ENCODE measurements at places on chromosomes 7 and 10.

GRCh38 chr7:141874787-141875186, 33.5 kb upstream of the PRSS37 start:
- DNase-seq: no peak

DNA sequence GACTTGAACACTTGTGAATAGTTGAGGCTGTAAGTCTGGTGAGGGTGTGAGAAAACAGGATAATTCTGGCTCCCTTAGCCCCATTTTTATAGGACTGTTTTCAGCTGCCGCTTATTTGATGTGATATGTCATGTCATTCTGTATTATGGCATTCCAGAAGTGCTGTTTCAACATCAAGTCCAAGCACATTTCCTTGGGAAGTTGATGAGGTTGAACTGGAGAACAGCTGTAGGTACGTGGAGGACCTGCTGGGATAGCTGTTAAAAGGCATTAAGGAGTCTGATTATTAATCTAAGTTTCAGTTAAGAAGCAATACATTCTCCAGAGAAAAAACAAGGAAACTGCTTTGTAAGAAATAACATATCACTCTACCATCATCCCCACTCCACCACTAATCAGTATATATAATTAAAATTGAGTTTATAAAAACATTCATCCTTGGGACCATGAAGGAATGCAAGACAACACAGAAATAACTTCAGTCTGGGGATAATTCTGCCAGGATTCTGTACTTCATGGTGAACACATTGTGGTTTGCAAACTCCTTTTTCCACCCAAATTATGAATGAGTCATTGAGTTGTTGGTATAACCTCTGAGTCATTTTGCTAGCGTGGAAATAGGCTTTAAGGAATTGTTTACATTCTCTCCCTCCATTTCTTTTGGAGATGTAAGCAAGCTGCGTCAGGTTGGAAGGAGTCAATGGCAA, 39.9 kb upstream of the TMEM229A start:
- DNase-seq: peak; percentile 55

DNA sequence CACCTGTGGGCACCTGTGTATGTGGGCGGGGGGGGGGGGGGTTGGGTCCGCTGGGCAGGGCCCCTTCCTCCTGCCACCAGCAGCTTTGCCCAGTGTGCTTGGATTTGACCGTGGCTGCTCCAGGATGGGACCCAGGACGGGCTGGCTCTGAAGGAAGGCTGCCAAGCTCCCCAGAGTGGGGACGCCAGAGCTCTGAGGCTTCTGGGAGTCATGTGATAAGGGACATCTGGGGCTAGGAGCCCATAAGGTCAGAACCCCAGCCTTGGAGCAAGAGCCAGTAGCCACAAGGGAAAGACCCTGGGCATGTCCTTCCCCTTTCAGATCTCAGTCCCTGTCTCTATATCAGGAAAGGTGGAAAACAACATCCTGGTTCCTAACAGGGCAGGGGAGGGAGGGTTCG, 21.8 kb upstream of the AMZ1 start:
- no peak for DNase-seq

DNA sequence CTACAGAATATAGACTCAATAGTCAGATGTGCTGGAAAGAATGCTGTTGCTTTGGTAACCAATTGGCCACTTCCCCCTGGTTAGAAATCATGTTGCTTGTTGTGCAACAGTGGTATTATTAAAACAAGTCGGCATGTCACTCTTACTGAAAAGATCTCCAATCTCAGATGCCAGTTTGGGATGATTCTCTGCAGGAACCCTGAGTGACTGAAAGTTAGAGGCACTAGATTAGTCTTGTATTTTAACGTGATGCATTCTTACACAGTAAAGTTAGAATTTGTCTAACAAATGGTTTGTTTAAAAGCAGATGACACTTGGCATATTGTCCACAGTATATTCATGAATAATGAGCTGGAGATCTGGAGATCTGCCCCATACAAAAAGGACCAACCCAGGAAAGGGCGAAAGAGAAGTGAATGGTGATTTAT, 287.6 kb downstream of the TWIST1 start:
- DNase-seq: peak; percentile 60

- no peak for DNase-seq
Measured at GRCh38 chr7:105650382-105650970, 69.2 kb upstream of the EFCAB10 start.

GRCh38 chr7:148191391-148192065, 399.0 kb upstream of the C7orf33 start:
- no peak for DNase-seq

- DNase-seq: peak; percentile 80
Measured at GRCh38 chr7:129739427-129739826, 127.9 kb downstream of the NRF1 start.

GRCh38 chr10:1611936-1612550, 125.3 kb downstream of the ADARB2 start:
- DNase-seq: no peak

GRCh38 chr7:45596665-45597095, 22.5 kb downstream of the ADCY1 start:
- DNase-seq: no peak

DNA sequence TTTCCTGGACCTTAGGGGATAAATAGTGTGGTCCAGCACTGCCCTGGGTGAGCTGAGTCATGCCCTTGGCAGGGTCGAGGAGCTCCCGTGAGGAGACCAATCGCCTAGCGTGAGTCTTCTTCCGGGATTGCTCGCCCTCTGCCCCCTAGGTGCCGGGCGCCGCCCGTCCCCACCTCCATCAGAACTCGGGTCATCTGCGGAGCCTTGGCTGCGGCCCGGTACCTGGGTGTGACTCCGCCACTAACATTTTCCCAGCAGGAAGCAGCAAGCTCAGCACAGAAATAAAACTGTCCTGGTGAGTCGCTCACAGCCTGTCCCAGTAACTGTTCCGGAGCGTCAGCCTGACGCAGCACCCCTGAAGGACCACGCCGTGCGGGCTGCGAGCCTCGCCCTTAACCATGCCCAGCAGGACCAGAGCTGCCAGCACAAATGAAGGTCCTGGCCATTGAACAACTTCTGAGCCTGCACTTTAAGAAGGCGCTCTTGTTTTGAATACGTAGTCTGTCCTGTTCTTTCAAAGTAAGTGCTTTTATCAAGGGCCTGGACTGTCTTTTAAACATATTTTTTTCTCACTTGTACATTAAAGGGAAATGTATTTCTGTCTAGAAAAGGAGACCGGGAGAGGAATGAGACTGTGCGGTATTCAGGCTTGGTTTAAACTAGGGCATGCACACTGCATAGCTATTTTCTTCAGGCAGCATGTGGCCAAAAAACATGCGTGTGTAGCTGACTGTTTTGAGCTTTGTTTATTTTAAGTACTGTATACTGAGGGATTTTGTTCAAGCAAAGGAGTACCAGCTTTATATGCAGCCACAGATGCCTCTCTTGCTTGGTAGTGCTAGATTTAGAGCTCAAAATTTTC, 136.7 kb downstream of the HECW1 start:
- peak; percentile 52 for DNase-seq

DNA sequence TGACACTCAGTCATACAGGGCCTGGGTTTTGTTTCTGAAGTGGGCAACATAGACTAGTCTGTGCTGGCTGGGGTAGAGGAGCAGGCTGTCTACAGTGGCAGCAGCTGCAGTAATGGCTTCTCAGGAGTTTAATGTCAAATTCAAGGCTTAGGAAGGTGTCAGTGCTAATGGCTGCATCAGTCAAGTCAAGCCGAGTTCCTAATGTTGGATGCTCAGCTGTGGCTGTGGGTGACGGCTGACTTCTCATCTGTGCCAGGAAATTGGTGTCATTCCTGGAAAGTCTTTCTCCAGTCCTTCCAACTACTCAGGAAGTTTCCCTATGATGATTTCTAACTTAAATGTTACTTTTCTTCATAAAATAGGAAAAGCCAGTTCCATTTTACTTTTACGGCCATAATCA, 468.1 kb upstream of the IGFBP3 start:
- no peak for DNase-seq

- DNase-seq: no peak
Measured at GRCh38 chr7:41255113-41255512, 447.8 kb downstream of the INHBA start.

DNA sequence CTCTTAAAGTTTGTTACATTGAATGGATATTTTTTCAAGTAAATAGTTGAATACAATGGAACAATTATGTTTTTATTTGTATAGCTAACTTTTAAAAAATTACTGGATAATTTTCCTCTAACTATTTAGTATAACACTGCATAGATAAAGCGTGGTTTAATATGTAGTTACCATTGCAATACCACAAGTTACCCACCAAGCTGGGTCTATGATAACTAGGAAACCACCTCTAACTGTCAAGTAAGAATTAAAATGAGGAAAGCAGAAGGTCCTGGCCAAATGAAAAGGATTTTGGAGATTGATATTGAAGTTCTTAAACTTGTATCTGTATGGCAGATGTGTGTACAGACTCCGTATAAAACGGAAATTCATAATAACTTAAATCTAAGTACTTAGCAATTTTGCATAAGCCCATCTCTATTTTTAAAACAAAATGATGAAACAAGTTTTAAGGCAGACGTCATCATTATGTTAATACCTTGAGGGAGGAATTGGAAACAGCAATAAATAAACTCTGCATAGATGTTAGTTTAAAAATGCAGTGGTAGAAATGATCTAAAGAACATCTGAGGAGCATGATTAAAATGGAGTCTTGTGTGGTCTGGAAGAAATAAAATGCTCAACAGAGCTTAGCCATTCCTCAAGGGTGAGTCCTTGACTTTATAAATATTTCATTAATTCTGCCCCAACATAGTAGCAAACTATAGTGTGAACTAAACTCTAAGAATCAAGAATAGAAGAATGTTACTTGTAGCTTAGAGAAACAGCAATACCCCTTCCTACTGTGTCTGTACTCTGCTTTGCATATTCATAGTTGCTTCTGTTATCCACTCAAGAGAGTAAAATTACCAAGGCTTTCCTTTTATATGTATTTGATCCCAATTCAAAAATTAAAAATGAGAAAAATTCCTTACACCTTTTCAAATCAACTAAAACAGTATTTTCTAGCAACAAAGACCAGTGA, 206.4 kb upstream of the FERD3L start:
- no peak for DNase-seq

DNA sequence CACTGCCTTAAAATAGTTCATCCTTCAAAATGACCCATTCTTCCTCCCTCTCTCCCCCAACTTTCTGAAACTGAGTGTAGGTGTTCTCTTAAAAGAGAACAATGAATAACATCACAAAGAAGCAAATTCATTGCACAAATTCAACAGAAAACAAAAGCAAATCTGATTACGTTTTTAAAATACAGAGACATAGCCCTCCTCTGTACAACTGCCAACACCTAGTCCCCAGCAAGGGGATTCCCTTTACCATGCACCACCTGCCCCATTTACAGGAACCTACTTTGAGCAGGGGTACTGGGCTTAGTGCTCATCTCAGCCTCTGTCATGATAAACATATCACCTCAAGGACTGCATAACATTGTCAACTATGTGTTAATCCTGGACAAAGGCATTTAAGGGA, 302.8 kb upstream of the AOAH start:
- DNase-seq: no peak

DNA sequence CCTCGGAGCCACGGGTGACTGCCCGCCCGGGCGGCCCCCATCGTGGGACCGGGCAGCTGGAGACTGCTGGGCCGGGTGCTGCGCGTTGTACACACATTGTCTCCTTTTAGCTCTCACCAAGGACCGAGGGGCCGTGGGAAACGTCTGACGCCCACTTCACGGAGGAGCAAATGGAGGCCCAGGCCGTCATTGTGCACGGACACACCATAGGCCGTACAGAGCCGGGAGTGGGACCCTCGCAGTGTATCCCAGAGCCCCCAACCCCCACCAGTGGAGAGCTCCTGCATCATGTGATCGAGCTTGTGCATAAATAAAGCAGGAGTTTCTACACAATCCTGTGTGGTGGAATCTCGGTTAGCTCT, 722 bp downstream of the DENND10 start:
- no peak for DNase-seq

DNA sequence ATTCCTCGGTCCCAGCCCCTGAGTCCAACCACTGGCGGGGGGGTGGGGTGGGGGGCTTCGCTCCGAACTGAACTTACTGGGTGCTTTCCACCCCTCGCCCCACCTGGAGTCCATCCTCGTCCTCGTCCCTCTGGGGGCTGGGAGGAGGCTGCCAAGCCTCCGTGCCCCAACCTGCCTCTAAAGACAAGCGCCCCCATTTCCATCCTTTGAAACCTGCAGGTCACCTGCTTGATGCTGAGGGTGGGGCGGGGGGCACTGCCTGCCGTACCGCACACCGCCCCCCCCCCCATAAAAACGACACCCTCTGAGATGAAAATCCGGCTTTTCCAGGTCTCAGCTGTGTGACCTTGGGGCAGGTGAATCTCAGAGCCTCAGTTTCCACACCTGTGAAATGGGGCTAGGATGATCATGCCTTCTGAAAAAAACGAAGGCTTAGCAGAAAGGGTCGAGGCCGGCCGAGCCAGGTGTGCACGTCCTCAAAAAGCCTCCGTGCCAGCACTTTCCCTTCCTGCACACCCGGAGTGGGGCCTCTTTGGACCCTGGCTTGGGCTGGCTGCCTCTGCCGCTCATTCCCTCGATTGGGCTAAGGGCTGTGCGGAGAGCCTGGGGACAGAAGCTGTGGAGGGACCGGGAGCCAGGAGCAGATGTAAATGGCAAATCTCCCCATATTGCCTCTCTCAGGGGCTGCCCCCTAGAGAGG, 967 bp downstream of the ELFN1 start:
- no peak for DNase-seq

DNA sequence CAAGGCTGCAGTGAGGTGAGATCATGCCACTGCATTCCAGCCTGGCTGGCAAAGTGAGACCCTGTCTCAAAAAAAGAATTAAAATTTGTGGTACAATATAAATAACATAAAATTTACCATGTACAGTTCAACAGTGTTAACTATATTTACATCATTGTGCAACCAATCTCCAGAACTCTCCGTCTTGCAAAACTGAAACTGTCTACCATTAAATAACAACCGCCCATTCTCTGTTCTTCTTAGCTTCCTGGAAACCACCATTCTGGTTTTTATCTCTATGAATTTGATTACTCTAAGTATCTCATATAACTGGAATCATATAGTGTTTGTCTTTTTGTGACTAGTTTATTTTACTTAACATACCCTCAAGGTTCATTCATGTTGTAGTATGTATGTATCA, 167.6 kb downstream of the AUTS2 start:
- DNase-seq: no peak

DNA sequence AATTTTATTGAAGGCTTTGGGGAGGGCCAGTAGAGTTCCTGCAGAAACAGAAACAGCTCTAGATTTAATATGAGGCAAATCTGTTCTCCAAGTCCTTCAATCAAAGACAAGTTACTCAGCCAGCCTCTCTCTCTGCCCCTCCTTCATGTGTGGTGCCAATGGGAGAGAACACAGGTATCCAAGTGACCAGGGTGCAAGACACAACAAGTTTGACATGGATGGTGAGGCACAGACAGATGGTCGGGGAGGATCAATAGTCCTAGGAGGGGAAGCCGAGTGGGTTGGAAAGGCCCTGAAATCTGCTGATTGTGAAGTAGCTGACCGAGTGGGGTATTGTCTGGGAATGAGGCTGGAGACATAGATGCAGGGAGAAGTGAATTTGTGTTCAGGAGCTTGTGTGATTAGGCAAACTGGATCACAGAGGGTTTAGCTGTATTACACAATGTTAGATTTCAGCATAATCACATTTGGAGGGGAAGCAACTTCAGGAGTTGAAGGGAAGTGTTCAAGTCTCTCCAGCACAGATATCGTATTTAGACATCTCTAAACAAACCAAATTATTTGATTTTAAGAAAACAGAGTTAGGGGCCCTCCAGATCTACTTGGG, 1.5 kb downstream of the GIMAP1 start:
- no peak for DNase-seq

GRCh38 chr10:1059902-1060301, 3.7 kb downstream of the WDR37 start:
- DNase-seq: no peak

- DNase-seq: no peak
Measured at GRCh38 chr7:2652736-2653060, 20.9 kb downstream of the TTYH3 start.
